Glomerular endothelial cell (primary cell): ENCODE measurements at places on chromosomes 3 and 15. TPM values are rescaled to one million over a fixed set of nuclear protein-coding genes. Genes with fewer than 3 reads are reported as not detected.

GRCh38 chr15:100373120-100373896 lies 31.5 kb upstream of the ADAMTS17 start:
- no peak for DNase-seq

- no peak for DNase-seq
Measured at GRCh38 chr3:119819806-119820205, 37.9 kb downstream of the NR1I2 start.

GRCh38 chr15:28101201-28101600 lies 2.1 kb upstream of the OCA2 start:
- DNase-seq: no peak

DNA sequence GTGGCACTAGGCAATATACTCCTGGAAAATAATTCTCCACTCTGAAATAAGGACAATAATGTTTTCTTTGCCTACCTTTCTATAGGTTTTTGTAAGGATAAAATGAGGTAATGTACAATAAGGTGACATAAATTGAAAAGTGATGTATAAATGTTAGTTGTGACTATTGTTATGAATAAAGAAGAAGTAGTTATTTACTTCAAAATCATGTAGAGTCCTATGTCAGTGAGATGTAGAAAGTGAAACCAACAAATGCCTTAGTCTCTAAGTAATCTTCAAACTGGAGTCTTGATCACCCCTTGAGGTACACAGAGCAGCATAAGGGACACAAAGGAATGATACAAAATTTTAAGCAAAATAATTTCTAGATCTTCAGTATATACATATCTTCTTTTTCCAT lies 60.3 kb upstream of the TP63 start:
- DNase-seq: no peak

DNA sequence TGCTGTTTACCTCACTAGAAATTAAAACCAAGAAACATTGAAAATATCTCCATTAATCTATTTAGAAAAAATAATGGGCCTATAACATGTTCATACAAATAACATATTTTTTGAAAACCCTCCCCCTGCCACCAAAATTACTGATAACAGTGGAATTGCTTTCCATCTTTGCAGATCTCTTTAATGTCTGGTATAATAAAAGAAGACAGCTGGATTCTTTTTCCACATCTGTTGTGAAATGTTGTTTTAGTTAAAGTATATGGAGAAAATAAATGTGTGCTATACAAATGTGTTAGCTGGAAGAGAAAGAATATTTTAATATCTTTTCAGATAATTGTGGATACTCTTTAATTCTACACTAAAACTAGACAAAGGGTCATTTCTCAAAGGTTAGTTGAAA lies 251.0 kb upstream of the GOLGA6L4 start:
- DNase-seq: no peak

Gene PLA2G4E
- total RNA-seq: not detected in 2 replicates

Gene PLSCR4
- total RNA-seq: 56.9 and 61.9 TPM in 2 replicates

Gene SLC27A2
- total RNA-seq: 0.06 TPM in 1 of 2 replicates, not detected in the other

Gene AGBL1
- total RNA-seq: not detected in 2 replicates

Gene APOD
- 2.8 and 8.6 TPM in 2 replicates for total RNA-seq

Gene TMEM43
- total RNA-seq: 96.9 and 98.2 TPM in 2 replicates

Gene MUC20
- 0.10 TPM in 1 of 2 replicates, not detected in the other for total RNA-seq

Gene CLSTN2
- 1.6 and 2.3 TPM in 2 replicates for total RNA-seq
